Esophagus squamous epithelium (tissue), 5 donors: ENCODE measurements at places on chromosomes 11 and 22.

DNA sequence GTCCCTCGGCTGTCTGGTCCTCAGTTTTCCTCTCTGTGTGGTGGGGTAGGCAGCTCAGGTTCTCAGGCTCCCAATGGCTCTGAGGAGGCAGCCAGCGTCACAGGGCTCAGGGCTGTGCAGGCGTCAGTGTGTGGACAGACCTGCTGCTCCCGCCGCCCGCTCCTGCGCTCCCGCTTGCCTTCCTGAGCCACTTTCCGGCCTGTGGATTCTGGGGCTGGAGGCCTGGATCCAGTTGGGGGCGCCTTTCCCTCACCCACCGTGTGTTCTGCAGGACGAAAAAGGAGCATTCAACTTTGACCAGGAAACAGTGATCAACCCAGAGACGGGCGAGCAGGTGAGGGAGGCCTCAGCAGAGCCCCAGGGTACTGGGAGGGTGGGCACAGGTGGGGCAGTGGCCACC is 14.7 kb downstream of the DPP3 start:
- no peak for DNase-seq

- DNase-seq: no peak
Measured at GRCh38 chr11:95028357-95028756, 3.3 kb downstream of the KDM4E start.

GRCh38 chr22:37218771-37219411 is 6.6 kb upstream of the SSTR3 start:
- no peak for DNase-seq

GRCh38 chr11:57273448-57274058 is 36.5 kb upstream of the APLNR start:
- DNase-seq: no peak
